Brain pericyte (primary cell): ENCODE measurements at places on chromosomes 7 and 10.

- DNase-seq, result no peak
Observed at GRCh38 chr7:6260291-6261187, 11.9 kb downstream of the CYTH3 start.

- no peak for DNase-seq
Observed at GRCh38 chr10:105973360-105973759, 1191.1 kb downstream of the SORCS1 start.

- no peak for DNase-seq
Observed at GRCh38 chr10:75276069-75276872, 40.5 kb upstream of the COMTD1 start.

DNA sequence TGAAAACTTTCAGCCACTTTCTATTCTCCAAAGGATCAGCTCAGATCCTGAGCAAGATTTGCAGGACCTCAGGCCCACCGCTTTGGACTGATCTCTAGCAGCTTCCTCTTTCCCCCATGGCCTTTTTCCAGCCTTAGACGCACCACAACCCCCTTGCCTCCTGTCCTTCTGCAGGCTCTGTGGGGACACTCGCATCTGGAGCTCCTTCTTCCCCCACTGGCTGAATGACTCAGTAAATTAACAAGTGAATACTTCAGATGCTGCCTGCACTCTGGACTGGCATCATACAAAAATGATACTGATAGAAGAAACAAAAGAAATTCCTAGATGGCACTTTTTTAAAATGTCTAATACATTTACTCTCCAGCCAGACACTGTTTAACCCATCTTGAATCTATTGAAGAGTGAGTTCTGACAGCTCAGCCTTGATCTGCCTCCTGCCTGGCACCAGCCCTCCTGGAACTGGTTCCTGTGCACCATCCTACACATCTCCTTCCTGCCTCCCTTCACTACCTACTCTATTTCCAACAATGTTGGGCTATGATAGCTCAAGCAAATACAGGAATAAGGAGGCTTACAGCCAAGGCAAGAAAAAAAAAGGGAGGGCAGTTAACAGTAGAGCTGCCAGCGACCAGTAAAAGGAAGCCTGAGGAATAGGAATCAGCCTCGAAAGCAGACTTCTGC lies 3.3 kb downstream of the FRMPD2 start:
- DNase-seq, result no peak

GRCh38 chr7:116496653-116497052 lies 2.9 kb upstream of the CAV2 start:
- no peak for DNase-seq

GRCh38 chr10:114822444-114823076 lies 980 bp downstream of the FHIP2A start:
- no peak for DNase-seq

DNA sequence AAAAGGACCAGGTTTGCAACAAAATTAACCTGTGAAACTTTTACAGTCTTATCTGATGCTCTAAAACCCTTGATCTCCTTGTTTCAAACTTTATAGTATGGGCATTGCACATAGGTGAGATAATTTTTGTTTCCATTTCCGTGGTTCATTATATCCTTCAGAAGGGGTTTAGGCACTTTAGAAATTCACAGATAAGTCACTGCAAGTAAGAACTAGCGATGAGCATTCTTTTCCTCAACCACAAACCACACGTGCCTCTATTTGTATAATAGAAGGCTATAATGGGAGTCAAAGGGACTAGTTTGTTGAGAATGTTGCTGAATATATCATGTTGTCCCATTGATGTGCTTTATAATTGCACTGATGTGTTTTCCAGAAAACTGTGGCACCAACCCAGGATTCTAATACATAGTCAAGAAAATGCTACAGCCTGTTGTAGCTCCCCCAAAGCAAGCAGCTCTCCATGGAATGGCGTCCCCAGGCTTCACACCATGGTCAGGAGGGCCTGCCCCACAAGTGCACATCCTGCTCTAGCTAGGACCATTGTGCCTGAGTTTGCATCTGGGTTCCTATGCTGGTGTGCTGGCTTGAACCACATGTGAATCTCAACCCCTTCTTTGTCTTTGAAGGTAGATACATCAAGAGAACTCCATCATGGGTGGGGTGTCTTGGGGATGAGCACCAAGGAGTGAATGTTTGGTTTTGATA lies 14.0 kb upstream of the ATXN7L1 start:
- DNase-seq, result no peak

GRCh38 chr7:1939434-1940401 lies 269.6 kb downstream of the ELFN1 start:
- no peak for DNase-seq

- no peak for DNase-seq
Observed at GRCh38 chr7:144969787-144970186, 133.9 kb upstream of the TPK1 start.

DNA sequence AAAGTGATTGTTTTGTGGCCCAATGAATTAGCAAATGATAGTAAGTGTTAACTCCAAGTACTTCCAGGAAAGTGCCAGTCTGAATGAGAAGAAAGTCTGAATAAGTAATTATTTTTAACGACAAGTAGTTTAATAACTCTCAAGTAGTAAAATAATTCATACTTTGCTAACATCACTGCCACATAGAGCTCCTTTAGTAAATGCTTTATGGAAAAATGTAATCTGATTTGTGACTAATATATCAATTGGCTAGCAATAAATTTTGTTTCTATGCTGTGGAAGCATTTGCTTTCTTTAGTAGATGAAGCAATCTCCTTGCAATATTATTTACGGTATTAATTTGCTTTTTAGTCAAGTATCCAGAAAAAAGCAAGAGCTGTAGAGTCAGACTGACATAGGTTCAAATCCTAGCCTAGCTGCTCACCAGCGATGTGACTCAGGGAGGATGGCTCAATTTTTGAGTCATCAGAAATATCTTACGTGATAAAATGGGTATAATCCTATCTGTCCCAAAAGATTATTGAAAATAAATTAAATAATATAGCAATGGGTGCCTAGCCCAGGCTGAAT lies 329.3 kb downstream of the FGFR2 start:
- no peak for DNase-seq
